ENCODE measurements at places on chromosomes 4 and X. TPM values are rescaled to one million over a fixed set of nuclear protein-coding genes. Genes with fewer than 3 reads are reported as not detected.

PAGE1 gene
- not detected for total RNA-seq

EMCN gene
- not detected for total RNA-seq

DNA sequence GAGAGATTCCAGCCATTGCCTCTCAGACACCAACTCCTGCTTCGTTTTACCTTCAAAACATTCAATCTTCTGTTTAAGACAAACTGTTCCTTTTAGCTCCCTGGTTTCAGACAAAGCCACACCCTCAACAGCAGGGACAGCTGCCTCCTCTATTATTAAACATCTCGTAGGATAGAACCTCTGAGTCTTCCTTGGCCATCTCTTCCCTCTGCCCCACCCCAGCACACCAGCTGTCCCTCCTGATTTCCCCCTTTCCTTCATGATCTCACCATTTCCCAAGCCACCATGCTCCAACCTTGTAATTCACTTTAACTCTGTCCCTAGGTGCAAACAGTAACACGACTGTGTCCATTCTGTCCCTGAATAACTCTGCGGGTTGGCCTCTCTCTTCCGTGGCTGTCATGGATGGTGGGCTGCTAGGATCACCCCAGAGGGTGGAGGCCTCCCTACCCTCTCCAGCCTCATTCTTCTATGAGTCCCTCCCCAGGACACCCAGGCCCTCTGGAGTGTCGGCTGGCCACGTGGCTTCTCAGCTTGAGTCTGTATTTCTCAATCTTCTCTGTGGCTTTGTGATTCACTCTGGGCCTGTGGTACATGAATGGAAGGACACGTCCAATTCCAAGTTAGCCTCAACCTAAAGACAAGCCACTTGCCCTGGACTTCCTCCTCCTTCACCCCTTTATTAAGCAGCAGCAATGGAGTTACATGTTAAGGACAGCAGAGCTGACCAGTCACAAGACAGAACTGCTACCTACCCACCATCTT lies 349.9 kb downstream of the FBXW7 start:
- no peak overlapping the region for H3K27ac ChIP-seq
- no peaks in the 10 kb centered on the region for H3K36me3 ChIP-seq
- no peaks in the 10 kb centered on the region for H3K27me3 ChIP-seq
- H3K4me3 ChIP-seq = no peak overlapping the region
- H3K4me1 ChIP-seq = no peaks in the 10 kb centered on the region
- DNase-seq = no peak

GRCh38 chr4:72945719-72946336 lies 123.7 kb downstream of the COX18 start:
- no peaks in the 10 kb centered on the region for H3K4me1 ChIP-seq
- DNase-seq = no peak
- no peaks in the 10 kb centered on the region for H3K36me3 ChIP-seq
- H3K27ac ChIP-seq = no peak overlapping the region
- no peaks in the 10 kb centered on the region for H3K27me3 ChIP-seq

DNA sequence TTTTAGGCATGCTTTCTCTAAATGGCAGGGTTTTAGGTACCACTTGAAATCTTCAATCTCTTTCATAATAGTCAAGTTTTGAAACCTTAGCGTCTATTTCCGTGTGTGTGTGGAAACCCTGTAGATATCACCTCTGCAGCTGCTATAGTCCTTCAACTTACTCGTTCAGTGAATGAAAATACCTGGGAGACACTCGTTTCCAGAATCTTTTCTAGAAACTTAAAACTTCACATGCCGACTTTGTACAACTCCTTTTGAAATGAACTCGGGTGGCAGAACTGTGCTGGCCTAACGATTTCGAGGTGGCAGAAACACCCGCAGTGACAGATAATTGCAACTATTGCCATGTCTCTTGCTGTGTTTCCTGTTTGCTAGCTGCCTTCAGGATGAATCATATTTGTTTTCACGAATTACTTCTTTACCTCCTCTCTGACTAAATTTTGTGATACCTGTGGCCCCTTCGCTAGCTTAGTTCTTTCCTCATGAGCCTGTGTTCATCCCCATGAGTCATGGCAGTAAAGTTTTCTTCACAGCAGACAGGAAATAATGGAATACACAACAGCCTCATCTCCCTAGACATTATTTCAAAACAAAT lies 104.7 kb upstream of the SMIM10 start:
- H3K27ac ChIP-seq = no peak overlapping the region
- H3K4me1 ChIP-seq = 0 out of 2 replicates have a peak, but pooled peaks cover 4% of the 10 kb centered on the region
- DNase-seq = no peak
- H3K4me3 ChIP-seq = no peak overlapping the region

GRCh38 chrX:97401154-97401553 lies 517.4 kb downstream of the RPA4 start:
- no peaks in the 10 kb centered on the region for H3K27me3 ChIP-seq
- peaks cover 22% of the 10 kb centered on the region for H3K4me1 ChIP-seq
- no peak overlapping the region for H3K27ac ChIP-seq
- H3K4me3 ChIP-seq = no peak overlapping the region

DNA sequence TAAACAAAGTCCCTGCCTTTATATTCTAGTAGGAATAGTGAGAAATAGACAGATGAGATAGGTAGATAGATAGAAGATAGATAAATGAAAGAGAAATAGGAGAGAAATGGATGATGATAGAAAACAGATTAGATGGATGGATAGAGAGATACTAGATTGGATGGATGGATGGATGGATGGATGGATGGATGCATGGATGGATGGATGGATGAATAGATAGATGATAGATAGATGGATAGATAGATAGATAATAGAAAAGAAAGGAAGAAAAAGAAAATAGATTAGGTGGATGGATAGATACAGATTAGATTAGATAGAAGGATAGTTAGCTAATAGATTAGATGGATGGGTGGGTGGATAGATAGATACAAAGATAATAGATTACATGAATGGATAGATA lies 33.2 kb upstream of the WDR17 start:
- H3K27me3 ChIP-seq = no peaks in the 10 kb centered on the region
- H3K4me3 ChIP-seq = no peak overlapping the region
- H3K36me3 ChIP-seq = no peaks in the 10 kb centered on the region
- no peaks in the 10 kb centered on the region for H3K4me1 ChIP-seq

GRCh38 chr4:123505095-123506010 lies 108.8 kb downstream of the SPRY1 start:
- peaks cover under 1% of the 10 kb centered on the region for H3K36me3 ChIP-seq
- peak overlapping the region; percentile 43 for H3K4me3 ChIP-seq
- no peaks in the 10 kb centered on the region for H3K27me3 ChIP-seq
- H3K4me1 ChIP-seq = peaks cover 34% of the 10 kb centered on the region
- peak overlapping the region; percentile 98 for H3K27ac ChIP-seq

GRCh38 chr4:154003378-154003777 lies 214.5 kb upstream of the SFRP2 start:
- no peak for DNase-seq
- no peaks in the 10 kb centered on the region for H3K4me1 ChIP-seq
- H3K4me3 ChIP-seq = no peak overlapping the region
- H3K27me3 ChIP-seq = no peaks in the 10 kb centered on the region
- H3K36me3 ChIP-seq = no peaks in the 10 kb centered on the region
- no peak overlapping the region for H3K27ac ChIP-seq
